ENCODE measurements at places on chromosomes 1 and 21.

- no peak for DNase-seq
Observed at GRCh38 chr1:169588785-169589485, 2.7 kb upstream of the F5 start.

DNA sequence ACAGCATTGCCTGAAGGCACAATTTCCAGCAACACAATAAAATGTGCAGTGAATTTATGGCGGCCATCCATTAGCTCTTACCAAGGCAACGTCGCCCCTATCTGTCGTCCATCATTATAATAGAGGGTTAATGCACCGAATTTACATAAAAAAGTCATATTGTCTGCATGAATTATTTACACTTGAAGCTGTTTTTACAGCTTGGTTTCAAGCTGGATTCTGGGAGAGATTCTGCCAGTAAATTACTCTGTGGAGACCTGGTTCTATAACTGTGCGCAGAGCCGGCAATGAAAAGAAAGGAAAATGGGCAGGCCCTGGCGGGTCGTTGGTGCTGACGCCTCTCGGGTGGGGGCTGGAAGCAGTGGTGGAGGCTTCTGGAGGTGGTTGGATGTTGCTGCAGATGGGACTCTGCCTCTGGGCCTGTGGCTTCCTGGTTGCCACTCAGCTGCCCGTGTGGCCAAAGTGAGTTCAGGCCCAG is 48.9 kb upstream of the POU3F1 start:
- DNase-seq: no peak

DNA sequence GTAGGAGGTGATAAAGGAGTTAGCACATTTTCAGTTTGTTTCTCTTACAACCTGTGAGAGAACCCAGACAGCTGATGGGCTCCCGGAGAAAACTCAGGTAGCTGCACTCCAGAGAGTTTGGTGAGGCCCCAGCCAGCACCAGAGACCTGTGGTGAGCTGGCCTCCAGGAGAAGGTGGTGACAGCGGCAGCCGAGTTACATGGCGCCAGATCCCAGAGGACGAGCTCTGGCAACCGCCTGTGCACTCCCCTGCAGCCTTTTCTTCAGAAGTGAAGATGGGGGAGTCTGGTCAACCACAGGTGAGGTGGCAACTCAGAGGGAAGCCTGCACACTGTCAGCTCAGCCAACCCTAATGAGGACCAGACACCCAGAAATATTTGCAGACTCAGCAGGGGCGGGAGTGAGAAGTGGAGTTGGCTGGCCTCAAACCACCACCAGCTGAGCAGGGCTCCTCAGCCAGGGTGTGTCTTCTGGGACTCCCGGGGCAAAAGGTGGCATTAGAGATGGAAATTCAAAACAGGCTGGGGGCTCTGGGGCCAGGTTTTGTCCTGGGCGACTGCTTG is 209.7 kb downstream of the SETD4 start:
- DNase-seq: no peak

DNA sequence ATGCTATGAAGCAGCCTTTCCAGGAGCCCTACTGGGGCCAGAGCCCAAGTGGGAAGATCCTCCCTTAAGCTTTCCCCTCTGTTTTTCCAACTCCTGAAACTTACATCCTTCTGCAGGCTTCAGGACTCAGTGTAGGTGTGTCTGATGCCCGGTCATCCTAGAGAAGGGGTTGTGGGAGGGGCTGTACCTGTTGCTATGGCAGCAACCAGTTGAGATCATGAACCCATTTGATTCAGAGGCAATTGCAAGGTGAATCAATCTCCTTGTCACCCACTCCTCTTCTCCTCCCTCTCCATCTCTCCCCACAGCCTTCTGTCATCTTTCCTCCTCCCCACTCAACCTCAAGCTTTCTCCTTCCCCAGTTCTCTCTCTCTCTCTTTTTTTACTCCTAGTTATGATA is 151.8 kb downstream of the CACNA1E start:
- DNase-seq: no peak

GRCh38 chr1:119294722-119295121 is 73.9 kb upstream of the HAO2 start:
- no peak for DNase-seq

DNA sequence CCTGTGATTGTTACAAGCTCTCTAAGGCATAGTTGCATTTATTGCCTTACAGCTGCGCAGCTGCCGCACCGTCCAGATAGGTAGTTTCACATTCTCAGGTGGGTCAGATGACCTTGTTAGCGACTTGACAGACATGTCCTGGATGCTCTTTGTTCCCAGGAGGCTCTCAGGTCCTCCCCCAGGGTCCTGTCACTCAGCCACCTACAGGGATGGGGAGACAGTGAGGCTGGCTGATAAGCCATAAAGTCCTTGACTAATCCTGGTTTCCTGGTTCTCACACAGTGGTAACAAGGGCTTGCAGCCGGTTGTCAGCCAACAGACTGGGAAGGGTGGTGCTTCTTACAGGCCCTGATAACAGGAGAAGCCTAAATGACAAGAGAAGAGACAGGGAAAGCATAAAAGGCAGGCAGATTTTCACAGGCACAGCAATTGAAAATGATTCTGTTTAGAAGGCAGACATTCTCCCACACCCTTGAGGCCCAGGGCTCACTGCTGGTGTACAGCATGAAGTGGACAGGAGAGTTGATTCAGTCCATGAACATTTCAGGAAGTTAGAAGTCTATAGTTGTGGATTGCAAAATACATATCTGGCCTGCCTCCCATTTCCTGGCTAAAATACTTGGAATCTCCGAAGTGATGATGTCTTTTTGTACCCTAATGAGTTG is 2.9 kb downstream of the ARF1 start:
- DNase-seq: no peak

DNA sequence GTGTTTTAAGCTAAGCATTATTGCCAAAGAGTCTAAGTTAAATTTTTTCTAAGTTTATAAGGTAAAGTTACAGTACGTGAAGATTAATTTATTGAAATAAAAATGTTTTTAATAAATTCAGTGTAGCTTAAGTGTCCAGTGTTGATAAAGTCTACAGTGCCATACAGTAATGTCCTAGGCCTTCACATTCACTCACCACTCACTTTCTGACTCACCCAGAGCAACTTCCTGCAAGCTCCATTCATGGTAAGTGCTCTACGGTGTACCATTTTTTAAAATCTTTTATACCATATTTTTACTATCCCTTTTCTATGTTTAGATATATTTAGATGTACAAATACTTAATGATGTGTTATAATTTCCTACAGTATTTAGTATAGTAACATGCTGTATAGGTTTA is 173.2 kb downstream of the CACNA1E start:
- DNase-seq: no peak

DNA sequence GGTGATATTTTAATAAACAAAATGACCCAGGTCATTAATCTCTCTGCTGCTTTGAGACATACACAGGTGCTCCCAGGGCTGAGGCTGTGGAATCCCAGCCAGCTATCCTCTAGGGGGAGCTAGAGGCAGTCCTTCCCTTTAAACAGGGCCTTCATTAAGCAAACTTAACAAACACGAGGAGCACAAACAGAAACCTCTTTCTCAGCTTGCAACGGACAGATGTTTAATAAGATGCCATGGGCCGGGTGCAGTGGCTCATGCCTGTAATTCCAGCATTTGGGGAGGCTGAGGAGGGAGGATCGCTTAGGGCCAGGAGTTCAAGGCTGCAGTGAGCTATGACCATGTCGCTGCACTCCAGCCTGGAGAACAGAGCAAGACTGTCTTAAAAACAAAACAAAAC is 106.7 kb downstream of the HIVEP3 start:
- DNase-seq: peak; percentile 39

DNA sequence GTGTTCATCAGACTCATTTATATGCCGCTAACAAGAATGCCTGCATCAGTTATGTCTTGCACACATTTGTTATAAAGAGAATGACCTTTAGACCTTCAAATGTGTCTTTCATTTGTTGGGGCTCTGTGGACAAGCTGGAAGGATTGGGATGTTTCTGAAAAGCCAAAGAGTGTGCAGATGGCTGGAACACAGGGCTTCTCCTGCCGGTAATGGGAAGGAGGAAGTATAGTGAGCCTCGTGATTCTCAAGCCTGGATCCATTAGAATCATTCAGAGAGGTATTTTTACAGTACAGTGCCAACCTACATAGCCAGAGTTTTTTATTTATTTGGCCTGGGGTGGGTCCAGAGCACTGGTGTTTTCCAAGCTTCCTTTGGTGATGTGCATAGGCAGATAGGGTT is 40.6 kb upstream of the ATP1A1 start:
- no peak for DNase-seq

DNA sequence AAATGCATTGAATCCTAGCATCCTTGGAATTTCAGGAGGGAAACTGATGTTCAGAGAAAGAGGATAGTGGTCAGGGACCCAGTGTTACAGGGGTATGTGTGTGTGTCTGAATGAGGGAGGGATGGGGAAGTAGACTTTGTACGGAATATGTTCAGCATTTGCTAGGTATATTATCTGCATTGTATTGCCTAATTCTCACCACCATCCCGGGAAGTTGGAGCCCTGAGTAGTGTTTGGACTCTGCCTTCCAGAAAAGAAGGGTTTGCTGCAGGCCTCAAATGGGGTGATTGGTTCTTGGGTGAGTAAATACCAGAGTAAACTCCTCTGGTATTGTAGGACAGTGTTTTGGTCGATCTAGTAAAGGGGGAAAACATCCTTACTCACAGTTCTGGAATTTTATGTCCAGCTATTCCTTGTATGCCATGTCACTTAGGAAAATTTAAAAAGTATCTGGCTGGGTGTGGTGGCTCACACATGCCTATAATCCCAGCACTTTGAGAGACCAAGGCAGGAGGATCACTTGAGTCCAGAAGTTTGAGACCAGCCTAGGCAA is 7.1 kb upstream of the ZNF496 start:
- no peak for DNase-seq

DNA sequence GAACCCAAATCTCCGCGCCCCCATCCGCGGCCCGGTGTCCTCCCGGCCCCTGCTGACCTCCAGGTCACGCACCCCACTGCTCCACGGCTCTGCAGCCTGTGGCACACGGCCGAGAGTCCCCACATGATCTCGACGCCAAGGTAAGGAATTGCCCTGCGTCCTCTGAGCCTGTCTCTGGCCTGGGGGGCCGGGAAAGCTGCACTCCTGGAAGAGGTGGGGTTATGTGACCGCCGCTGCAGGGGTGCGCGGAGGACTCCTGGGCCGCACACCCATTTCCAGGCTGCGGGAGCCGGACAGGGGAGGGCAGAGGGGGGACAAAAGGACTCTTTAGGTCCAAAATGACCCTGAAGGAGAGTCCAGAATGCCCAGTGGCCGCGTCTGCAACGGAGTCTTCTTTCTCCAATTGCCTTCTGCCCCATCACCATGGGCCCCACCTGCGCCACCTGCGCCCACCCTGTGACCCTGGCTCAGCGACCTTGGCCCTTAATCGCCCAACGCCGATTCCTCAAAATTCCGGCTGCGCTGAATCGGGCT is 997 bp upstream of the SIM2 start:
- DNase-seq: no peak

DNA sequence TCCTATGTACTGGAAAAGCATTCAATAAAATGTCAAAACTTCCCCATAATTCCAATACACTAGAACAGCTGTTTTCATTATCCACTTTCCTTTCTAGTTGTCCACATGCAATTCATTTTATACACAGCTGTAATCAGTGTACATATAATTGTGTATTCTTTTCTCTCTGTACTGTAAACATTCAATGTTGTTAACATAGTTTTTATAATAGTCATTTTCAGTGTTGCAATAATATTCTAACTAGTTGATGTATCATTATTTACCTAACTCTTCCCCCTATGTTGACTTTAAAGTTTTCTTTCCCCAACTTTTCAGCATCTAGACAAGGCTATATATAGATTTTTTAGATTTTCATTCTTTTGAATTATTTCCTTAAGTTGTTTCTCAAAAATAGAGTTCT is 44.4 kb downstream of the DIPK1A start:
- DNase-seq: no peak

DNA sequence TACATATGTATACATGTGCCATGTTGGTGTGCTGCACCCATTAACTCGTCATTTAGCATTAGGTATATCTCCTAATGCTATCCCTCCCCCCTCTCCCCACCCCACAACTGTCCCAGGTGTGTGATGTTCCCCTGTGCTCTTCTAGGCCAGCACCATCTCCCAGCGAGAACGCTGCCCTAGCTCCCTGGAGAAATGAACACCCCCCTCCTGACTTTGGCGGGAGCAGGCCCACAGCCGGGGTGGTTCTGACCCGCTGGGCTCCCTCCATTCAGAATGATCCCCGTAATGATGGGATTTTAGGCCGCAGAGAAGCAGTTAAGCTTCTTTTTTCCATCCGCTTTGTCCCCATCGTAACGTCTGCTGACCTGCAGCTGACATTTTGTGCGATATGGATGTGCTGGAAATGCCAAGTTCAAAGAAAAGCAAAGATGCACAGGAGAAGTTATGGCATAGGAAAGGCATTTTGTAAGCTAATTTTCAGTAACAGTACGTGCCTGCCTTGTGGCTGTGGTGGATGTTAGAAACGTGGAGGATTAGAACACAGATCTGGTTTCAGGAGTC is 39.3 kb downstream of the ELK4 start:
- no peak for DNase-seq

DNA sequence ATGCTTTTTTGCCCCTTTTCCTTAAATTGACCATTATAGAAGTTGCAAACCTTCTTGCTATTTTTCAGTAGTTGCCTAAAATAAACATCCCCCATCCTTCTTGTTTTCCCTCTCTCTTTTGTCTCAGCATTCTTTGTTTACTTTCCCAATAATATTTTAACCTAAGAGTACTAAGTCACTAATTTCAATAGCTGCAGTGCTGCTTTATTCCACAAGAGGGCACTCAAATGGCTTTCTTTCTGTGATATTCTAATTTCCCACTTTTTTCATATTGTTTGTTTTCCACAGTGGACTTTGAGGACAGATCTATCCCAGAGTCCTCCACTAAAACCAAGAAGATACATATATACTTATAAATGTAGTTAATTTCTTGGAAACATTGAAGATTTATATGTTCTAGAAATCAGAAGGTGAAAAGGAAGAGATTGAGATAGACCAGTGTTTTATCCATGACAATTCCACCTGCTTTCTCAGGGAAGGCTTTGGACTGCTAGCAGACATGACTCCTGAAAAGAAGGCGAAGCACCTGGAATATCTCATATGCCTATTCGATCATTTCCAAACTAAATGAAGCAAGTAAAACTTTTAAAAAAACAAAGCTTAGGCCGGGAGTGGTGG is 104.8 kb upstream of the GRIK1 start:
- no peak for DNase-seq

- no peak for DNase-seq
Observed at GRCh38 chr1:30661311-30661710, 62.1 kb downstream of the MATN1 start.

- no peak for DNase-seq
Observed at GRCh38 chr1:210626341-210626740, 297.6 kb downstream of the HHAT start.

DNA sequence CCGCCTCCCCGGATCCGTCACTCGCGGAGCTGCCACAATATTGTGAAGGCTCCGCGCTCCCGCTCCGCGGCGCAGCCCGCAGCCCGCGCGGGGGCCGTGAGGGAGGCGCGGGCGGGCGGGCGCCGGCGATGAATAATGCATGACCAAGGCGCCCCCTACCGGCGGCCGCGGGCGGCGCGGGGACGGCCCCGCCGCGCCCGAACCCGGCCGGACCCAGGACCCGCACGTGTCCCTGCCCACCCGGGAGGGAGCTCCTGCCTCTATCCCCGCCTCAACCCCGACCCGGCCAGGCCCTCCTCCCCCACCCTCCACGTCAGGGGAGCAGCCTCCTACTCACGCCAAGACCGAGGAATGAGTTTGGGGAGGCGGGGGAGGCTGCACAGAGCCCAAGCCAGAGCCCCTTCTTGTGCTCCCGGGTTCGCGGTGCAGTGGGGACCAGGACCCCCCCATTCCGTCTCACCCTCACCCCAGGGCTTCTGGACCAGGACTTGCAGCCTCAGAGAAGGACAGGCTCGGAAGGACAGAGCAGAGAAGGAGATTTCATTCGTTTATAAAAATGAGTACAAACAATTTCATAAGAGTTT is 70.8 kb upstream of the CASZ1 start:
- peak; percentile 80 for DNase-seq
